ENCODE measurements at places on chromosomes 1 and 21.

- DNase-seq = peak; percentile 47
Measured at GRCh38 chr1:206979379-206980043, 9.3 kb upstream of the FCAMR start.

DNA sequence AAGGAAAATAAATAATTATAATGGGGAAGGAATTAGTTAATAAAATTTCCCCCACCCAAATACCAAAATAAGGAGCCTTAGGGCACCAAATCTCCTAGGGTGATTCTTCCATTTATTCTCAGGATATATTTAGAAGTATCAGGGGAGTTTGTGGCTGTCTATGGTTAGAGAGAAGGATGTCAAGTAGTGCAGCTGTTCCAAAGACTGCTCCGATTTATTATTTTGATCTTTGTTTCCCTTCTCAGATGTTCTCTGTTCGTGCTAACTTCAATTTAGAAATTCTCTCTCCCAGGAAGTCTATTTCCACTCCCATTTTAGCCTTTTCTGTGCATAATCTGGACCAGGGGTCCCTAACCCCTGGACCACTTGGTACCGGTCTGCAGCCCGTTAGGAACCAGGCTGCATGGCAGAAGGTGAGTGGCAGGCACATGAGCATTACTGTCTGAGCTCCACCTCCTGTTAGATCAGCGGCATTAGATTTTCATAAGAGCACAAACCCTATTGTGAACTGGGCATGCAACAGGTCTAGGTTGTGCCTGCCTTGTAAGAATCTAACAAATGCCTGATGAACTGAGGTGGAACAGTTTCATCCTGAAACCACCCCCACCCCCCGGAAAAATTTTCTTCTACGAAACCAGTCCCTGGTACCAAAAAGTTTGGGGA lies 9.3 kb upstream of the MAST2 start:
- DNase-seq = no peak

DNA sequence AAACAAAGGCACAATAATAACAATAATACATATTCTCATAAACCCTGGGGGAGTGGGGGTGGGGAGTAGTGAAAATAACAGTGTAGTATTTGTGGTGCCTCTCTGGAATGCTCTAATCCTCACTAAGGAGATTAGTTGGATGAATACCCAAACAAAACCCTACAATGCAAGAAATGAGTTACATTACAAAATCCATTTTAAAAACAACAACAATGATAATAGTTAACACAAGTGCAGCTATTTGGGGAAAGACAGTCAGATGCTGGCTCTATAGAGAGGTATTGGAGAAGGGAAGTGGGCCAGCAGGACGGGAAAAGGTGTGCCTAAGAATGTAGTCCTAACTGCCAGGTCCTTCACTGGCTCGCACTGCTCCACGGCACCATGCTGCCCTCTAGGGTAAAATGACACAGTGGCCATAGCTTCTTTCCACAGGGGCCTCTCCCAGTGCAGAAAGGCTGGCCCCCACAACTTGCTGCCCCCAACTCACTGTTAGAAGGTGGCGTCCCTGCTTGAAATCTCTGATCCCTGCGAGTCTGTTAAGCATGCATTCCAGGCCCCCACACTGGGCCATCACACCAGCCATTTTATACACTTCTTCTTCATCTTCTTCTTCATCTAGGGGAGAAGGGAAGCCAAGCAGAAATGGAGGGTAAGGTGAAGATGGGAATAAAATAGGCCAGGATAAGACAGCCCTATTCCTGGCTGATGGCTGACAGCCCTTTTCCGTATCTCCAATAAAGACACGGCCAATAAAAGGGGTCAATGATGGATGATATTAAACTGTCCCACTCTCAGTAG lies 113.8 kb downstream of the UBR4 start:
- DNase-seq = peak; percentile 50

DNA sequence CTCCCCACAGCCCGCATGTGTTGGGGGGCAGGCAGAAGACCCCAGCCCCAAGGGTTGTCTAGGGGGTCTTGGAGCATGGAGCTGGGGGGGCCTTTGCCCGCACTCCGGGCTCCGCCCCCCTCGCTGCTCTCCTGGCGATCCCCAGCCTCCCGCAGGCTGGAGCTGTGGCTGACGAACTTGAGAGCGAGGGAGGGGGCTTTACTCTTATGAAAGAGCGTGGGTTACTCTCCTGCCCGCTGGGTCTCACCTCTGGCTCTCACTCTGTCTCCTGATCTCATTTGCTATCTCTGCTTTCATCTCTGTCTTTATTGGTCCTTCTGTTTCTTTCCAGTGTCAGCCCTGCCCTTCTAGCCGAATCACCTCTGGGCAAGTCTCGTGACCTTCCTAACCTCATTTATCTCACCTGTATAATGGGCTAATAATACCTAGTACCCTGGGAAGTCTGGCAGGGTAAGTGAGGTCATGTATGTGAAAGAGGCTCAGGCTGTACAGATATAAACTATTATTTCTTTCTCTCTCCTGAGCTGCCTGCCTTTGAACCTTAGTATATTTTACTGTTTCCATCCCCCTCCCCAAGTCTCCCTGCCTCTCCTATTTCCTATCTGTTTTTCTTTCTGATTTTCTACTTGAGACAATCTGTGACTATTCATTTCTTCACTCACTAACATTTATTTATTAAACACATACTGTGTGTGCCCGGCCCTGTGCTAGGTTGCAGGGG lies 731 bp downstream of the EFNA4 start:
- peak; percentile 5 for DNase-seq
